CD4-positive, alpha-beta T cell treated with Interleukin-12 subunit alpha and Interleukin-12 subunit beta, for 1 hour (primary cell): ENCODE measurements at places on chromosomes 12 and 14.
A peak's percentile ranks its signal among the peaks of the same experiment; 100 is the strongest.

DNA sequence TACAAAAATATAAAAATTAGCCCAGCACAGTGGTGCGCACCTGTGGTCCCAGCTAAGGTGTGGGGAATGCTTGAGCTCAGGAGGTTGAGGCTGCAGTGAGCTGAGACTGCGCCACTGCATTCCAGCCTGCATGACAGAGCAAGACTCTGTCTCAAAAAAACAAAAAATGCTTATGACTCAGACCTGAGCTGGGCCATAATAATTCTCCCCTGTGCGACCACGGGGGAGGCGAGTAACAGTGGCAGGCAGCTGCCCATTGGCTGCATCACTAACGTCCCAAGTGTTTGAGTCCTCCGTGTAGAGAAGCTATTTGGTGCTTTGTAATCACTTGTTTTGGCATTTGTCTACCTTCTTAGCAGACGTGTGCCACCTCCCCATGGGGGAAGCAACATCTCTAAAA lies 24.9 kb downstream of the PSMC1 start:
- DNase-seq = no peak

GRCh38 chr12:123807670-123808069 lies 45.6 kb downstream of the DNAH10 start:
- no peak for DNase-seq

DNA sequence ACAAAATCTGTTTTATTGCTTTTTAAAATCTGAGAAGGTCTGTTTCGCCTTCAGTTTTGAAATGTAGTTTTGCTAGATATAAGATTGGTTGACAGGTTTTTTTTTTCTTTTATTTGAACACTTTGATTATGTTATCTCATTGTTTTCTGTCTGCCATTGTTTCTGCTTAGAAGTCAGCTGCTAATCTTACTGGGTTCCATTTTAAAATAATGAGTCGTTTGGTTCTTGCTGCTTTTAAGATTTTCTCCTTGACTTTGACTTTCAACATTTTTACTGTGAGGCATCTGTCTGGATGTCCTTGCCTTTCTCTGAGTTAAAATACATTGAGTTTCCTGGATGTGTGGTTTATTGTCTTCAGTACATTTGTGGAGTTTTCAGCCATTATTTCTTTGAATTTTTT lies 56.7 kb downstream of the ADIPOR2 start:
- DNase-seq = no peak

DNA sequence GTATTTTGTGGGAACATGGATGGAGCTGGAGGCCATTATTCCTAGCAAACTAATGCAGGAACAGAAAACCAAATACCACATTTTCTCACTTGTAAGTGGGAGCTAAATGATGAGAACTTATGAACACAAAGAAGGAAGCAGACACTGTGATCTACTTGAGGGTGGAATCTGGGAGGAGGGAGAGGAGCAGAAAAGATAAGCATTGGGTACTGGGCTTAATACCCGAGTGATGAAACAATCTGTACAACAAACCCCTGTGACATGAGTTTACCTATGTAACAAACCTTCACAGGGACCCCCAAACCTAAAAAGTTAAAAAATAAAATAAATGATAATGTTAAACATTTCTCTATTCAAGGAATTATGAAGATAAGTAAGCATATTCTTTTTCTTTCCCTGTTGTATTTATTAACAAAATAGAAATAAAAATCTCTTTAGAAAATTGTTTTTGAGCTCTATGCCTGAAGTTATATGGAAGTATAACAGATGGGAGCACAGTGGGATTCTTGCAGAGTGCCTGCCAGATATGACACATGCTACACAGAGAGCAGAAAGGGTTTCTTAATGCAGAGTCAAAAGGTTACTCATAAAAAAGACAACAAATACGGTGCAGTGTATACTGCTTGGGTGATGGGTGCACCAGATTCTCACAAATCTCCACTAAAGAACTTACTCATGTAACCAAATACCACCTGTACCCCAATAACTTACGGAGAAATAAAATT lies 52.0 kb upstream of the SYNE2 start:
- no peak for DNase-seq

DNA sequence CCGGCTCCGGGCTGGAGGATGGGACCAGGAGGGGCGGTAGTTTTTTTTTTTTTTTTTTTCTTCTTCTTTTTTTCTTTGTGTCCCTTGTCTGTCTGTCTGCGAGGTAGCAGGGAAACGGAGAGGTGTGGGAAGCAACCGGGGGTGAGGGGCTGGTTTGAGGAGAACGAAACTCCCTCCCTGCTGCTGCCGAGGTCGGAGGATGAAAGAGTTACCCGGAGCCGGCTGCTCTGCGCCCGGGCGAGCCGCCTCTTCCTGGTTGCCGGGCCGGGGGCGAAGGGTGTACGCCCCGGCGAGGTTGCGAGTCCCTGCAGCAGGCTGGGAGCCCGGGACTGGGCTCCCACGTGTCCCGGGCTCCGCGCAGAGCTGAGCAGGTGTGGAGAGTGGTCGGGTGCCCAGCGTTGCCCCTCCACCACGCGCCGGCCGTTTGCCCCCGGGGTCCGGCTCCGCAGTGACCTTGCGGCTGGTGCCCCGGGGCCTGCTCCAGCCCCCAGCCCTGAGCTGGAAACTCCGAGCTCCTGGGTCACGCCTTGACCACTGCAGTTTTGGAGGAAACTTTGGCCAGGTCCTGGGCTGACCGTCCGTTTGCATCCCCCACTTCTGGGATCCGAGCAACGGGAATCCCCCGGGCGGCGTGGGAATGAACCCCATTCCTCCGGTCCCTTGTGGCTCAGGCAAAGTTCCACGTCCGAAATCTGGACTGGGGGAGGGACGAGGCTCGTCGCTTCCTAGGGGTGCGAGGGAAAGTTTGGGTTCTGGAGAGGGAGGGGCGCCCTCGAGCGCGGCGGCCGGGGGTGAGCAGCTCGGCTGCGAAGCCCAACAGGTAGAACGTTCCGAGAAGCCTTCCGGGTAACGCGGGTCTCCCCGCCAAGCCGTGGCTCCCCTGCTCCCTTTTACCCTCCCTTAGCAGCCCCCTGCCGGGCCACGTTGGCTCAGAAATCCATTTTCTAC lies 1.3 kb downstream of the CHST11 start:
- DNase-seq = peak; percentile 63

GRCh38 chr14:99169776-99170356 lies 102.1 kb downstream of the BCL11B start:
- no peak for DNase-seq

DNA sequence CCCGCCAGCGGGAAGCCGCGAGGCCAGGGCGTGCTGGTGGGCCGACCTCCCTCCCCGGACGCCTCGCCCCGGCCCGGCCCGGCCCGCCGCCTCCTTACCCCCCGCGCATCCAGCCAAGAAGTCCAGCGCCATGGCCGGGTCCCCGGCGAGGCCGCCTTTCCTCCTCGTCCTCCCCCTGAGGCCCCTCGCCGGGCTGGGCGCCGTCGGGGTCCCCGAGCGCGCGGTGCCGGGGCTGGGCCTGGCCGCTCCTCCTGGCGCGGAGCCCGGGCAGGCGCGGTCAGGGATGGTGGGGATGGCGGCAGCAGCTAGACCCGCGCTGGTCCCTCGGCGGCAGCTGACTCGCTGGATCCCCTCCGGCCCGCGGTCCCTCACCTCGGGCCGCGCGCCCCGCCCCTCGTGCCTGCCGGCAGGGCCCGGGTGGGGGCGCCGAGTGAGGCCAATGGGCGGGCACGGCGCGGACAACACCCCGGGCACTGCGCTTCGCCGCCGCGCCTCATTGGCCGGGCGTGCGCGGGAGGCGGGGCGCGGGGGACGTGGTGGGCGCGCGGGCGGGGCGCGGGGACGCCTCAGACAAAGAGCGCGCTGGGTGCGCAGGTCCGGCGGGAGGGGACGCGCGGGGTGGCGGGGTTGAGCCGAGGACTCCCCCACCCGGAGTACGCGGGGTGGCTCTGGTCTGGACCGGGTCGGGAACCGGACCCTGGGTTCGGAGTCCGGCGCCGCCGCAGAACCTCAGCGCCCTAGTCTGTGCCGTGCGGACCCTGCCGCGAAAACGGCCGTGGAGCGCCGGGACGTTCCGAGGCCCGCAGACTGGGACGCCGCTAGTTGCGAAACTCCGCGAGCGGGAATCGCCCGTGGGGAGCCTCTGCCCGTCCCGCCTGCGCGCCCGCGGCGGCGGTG lies at the start of gene SLC25A29:
SLC25A29 (minus strand) TSS at position 344 of the 897 bp plus-strand sequence; CDS start at position 132, 212 bp downstream.
- DNase-seq = peak; percentile 79

- DNase-seq = no peak
Observed at GRCh38 chr14:24368212-24368561, 203 bp downstream of the NFATC4 start.
